Breast epithelium (tissue), 4 donors: ENCODE measurements at places on chromosomes 4 and X.

DNA sequence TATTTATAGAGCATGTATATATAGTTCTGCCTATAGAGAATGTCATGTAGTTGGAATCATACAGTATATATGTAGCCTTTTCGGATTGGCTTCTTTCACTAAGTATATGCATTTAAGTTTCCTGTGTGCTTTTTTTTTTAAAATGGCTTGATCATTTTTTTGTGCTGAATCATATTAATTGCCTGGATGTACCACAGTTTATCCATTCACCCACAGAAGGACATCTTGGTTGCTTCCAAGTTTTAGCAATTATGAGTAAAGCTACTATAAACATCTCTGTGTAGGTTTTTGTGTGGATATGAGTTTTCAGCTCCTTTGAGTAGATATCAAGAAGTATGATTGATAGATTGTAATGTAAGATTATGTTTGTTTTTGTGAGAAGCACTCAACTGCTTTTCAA, 23.8 kb downstream of the PTTG2 start:
- no peak for DNase-seq

- DNase-seq = no peak
Observed at GRCh38 chr4:94849901-94850300, 92.1 kb downstream of the BMPR1B start.

DNA sequence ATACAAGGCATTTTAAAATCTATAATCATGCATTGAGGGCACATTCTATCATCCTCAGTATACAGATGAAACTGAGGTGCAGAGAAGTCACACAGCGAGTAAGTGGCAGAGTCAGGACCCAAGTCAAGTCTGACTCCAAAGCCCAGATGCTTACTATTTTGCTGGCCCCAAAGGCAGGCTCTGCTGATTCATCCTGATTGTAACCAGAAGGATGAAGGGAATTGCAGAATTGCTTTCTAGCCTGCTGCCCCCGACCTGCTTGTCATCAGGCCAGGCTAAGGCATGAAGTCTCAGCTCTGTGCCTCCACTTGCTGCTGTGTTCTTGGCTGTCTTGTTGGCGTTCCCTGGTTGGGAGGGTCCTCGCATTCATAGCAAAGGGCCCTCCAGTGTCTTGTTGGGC, 62.7 kb downstream of the SLC9A6 start:
- DNase-seq = no peak

- DNase-seq = peak; percentile 82
Observed at GRCh38 chr4:153095448-153096204, 108.6 kb upstream of the TRIM2 start.

DNA sequence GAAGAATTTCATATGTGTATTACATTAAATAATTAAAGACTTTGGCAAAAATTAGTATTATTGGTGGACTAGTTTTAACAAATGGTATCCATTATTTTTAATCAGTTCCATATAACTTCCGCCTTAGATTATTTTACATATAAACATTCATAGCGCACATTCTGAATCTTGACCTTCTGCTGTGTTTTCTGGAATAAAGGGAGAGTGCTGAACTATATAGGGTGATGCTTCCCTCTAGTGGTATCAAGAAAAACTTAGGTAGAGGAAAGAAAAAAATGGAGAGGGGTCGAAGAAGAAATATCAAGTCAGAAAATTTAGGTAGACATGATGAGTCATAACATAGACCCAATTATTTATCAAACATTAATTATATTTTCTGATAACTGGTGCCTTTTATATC, 155.6 kb upstream of the PACRGL start:
- no peak for DNase-seq

- peak; percentile 71 for DNase-seq
Observed at GRCh38 chr4:145736241-145736831, 56.4 kb downstream of the C4orf51 start.

- DNase-seq = no peak
Observed at GRCh38 chr4:8721621-8722020, 129.1 kb downstream of the CPZ start.

- DNase-seq = no peak
Observed at GRCh38 chr4:59838236-59838635, 1361.9 kb upstream of the ADGRL3 start.

- no peak for DNase-seq
Observed at GRCh38 chr4:58090539-58090938, 980.4 kb upstream of the IGFBP7 start.

- no peak for DNase-seq
Observed at GRCh38 chrX:154484255-154485149, 1.9 kb downstream of the UBL4A start.

DNA sequence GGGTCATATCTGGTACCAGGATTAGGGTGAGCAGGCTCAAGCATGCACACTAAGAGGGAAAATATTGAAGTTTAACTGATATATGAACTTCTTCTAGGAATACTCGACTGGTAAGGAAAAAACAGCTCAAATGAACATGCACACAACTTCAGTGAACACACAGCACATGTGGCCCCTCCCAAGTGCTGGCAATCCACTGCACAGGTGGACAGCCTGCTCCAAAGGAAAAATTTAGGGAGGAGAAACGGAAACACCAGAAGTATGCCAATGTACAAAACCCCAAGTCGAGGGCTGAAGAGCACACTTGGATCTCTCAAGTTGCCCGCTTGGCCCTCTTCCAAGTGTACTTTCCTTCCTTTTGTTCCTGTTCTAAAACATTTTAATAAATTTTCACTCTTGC, 205.0 kb upstream of the FAM47C start:
- DNase-seq = no peak

DNA sequence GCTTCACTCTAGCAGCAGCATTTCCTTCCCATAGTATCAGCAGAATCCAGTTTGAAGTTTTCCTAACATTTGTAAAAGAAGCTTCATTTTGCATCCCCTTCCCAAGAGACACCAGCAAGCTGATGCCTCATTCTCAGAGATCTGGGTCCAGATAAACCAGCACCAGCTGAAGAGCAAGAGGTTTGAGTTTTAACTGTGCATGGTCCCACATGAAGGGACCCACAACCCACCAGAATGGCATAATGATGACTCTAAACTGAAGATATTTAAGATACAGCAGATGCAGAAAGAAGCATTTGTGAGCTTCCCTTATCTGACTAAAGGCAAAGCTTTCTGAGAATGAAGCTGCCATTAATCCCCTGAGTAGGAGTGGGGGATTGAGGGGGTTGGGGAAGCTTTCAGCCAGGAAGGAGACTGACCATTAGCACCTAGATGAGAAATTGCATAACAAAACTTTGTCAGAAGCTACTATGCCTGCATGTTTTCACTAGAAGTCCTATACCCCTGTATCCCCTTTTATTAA, 18.6 kb downstream of the NUDT6 start:
- no peak for DNase-seq

DNA sequence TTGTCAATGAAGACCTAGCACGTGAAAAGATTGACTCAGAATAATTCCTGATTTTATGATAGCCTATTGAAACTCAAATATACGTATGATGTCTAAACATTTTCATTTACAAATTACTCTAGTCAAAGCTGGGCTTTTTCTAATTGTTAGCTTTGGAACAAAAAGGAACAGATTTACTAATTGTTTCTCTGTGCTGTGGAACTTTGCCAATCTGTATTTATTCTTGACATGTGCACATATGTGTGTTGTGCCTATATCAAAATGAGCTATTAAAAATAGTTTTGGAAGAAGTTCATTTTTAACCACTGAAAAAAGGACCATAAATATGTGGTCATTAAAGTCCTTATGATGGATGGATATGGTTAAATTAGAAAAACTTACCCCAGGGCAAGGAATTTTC, 85.4 kb upstream of the PACRGL start:
- no peak for DNase-seq

DNA sequence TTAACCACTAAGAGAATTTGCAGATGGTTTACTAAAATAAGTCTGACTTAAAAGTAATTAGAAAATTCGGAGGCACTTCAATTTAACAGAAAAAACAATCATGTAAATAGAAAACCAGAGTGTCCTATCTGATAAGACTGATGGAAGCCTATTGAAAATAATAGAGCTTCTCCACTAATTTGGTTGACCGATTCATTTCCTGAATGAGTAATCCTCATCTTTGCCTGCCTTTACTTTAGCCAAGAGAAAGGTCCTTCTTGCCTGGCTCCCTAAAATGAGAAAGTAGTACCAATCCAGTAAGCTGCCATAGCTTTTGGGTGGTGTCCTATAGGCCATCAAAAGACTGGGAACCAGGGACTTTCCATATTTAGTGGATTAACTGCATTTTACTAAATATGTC, 48.4 kb downstream of the KCNIP4 start:
- DNase-seq = no peak

DNA sequence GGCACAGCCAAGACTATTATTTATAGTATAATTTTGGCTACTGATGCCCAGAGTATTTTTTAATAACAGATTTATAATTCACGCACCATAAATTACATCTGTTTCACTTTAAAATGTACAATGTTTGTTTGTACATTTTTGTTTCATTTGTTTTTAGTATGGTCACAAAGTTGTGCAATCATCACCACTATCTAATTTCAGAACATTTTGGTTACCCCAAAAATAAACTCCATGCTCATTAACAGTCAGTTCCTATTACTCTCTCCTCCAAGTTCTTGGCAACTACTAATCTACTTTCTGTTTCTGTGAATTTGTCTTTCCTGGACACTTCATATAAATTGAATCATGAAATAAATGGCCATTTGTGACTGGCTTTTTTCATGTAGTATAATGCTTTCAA, 176.7 kb downstream of the SH3BGRL start:
- no peak for DNase-seq

- no peak for DNase-seq
Observed at GRCh38 chr4:52755426-52755825, 4.2 kb upstream of the ERVMER34-1 start.

DNA sequence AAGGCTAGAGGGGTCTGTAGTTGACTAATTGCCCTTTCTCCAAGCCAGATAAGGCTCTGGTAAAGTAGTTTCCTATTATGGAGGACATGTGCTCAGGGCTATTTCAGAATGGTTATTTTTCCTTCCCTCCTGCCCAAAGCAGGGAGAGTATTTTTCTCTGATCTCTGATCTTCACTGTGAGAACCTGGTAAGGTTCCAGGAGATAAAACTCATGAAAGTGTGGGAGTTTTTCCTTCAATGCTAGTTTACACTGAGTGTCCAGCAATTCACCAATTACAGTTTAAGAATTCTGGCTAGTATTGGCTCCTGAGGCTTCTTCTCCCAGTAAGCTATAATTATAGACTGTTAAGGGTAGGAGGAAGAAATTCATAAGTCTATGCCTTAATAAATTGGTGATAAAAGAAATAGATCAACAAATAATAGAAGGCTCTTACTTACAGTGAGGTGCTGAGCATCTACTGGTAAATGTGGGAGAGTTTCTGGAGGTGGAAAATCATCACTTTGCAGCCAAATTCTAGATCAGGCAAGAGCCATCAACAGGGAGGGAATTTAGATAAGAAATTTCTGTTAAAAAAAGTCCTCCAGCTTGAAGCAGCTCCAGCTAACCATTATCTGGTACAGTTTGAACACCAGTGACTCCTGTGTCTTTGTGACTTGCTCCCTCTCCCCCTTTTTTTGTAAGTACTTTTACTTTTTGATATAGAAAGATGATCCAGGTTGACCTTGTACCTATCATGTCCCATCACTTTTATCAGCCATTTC, 30.9 kb downstream of the CASP6 start:
- no peak for DNase-seq

DNA sequence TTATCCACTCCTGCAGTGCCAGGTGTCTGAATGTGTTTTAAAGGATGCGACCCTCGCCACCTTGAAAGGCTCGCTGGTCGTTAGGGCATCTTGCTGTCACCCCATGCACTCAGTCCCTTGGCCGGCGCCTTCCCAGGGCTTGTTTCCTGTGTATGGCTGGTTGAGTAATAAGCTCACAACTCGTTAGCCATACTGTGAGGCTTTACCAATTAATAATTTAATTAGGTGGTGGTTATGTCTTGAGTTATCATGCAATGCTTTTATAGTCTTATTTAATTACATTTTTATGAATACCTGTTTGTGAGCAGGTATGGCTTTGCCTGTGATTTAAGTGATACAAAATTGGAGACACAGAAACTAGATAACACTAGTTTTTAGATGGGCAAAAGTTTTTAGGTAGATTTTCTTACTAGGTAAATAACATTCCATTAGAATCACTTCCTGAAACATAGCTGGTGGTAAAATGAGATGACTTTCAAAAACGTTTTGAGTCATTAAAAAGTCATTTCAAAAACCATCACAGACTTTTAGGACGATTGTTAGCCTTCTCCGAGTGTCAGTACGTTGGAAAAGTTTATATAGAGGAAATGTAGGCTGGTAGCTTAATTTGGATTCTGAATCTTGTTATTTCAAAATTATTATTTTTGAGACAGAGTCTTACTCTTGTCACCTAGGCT, 18.2 kb downstream of the PTTG2 start:
- no peak for DNase-seq

GRCh38 chr4:154564311-154564710, 1.5 kb downstream of the FGB start:
- DNase-seq = no peak

- DNase-seq = no peak
Observed at GRCh38 chrX:100895365-100896075, 21.4 kb upstream of the NOX1 start.

GRCh38 chrX:129779747-129780146, at the start of gene SASH3:
TSS of gene SASH3 (plus strand) at chrX:129779949. CDS start at chrX:129780098, 149 bp downstream.
- DNase-seq = no peak

DNA sequence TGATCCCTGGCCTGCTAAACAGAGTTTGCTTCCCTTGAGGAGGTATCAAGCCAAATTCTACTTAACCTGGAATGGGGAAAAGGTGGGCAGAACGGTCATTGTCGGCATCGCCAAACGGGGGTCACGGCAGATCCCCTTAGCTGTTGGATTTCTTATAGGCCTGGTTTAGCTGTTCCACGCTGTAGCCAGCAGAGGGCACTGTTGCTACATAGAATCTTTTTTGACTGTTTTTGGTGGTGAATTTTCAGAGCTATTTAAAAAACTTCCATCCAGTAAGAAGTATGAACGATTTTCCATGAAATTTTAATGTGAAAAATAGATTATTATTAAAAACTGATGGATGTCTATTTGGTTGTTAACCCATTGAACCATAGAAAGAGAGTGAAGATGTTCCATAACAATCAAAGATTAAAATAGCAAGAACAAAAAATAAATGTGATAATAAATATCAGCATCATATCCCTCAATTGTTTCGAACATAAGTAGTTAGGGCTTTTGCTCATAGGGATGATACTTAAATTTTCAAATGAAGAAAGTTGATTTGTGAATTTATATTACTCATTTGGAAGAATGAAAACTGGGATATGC, 56.6 kb downstream of the LINC00632 start:
- no peak for DNase-seq

- no peak for DNase-seq
Observed at GRCh38 chr4:82123934-82124333, 249.9 kb downstream of the HNRNPD start.

DNA sequence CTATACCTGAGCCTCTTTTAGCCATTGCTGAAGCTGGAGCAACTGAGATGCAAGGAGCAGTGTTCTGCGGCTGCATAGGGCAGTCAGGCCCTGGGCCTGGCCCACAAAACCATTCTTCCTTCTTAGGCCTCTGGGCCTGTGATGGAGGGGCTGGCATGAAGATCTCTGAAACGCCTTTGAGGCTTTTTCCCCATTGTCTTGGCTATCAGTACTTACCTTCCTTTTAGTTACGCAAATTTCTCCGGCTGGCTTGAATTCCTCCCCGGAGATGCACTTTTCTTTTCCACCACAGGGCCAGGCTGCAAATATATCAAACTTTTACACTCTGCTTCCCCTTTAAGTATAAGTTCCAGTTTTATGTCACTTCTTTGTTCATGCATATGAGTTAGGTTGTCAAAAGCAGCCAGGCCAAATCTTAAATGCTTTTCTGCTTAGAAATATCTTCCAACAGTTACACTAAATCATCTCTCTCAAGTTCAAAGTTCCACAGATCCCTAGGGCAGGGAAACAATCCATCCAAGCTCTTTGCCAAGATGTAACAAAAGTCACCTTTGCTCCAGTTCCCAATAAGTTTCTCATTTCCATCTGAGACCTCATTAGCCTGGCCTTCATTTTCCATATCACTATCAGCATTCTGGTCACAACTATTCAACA, 194.4 kb upstream of the PCDH7 start:
- no peak for DNase-seq
